ENCODE measurements at places on chromosomes 1 and 21.

DNA sequence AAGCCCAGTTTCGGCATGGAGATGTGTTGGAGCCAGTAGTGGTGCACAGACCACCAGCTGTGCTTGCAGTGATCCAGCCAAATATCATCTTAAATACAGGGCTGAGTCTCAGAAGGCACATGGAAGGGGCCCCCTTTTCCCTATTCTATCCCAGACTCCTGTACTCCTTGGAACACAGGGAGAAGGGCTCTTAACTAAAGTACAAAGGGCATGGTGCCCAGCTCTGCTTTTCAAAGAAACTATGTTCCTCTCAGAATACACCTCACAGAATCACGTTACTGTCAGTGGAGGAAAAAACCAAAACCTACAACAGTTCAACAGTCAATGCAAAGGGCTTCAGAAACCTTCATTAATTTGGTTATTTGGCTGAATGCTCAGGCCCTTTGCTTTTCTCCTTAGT lies 180.6 kb upstream of the C1orf105 start:
- no peak for DNase-seq

DNA sequence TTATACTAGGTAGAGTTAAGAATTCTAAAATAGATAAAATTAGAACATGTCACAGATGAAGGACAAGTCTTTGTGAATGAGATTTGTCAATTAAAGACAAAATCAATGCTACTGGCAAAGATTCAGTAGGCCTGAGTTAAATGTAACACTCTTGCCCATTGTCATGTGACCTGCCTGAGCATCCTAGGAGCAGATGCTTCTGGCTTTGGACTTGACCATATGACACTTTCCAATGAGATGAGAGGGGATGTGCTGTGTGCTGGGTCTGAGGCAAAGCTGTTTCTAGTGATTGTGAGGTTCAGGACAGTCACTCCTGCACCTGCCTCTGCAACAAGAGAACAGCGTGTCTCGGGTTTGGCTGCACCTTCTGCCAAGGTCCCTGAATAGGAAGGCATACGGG lies 144.9 kb downstream of the HIVEP3 start:
- no peak for DNase-seq

GRCh38 chr1:229557200-229557850 lies 1.2 kb downstream of the ABCB10 start:
- DNase-seq, result no peak

DNA sequence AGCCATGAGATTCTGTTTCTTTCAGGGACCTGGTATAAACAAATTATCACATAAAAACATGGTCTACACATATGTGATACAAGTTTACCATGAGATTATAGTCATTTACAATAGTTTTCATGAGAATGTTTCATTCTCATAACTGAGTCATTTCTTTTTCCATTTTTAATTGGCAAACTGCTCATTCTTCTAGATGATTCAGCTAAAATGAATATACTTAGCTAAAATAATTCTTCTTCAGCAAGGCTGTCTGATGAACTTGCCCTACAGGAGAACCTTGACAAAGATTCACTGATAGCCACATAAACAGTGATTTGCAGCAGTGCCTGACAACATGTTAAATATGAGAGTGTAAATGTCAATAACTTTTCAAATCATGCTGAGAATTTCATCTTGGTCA lies 253.2 kb downstream of the FMN2 start:
- no peak for DNase-seq

DNA sequence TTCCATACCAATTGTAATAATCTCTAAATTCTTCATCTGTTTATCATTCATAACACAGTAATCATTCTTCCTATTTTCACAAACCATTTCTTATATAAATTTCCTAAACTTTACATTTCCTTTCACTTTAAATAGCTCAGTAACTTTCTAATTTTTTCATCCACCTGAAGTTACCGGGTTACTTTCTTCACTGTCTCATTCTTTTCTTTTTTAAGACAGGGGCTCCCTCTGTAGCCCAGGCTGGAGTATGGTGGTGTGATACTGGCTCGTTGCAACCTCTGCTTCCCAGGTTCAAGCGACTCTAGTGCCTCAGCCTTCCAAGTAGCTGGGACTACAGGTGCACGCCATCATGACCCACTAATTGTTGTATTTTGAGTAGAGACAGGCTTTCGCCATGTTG lies 41.3 kb downstream of the RERE start:
- no peak for DNase-seq

DNA sequence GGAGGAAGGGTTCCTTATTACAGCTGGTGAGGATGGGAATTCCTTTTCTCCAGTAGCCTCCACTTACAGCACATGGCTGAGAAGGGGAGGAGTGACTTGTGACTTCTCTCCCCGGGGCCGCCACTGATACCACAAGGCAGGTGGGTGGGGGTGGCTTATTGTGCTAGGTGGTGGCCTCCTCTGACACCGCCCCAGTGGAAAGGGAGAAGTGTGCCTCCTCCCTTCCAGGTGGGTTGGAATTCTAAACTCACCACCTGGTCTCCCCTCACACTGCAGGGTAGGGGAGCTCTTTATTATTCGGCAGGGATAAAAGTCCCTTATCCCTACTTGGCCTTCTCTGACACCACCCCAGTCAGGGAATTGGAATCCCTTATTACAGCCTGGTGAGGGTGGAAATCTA lies 89.5 kb downstream of the CCDC30 start:
- DNase-seq, result no peak

DNA sequence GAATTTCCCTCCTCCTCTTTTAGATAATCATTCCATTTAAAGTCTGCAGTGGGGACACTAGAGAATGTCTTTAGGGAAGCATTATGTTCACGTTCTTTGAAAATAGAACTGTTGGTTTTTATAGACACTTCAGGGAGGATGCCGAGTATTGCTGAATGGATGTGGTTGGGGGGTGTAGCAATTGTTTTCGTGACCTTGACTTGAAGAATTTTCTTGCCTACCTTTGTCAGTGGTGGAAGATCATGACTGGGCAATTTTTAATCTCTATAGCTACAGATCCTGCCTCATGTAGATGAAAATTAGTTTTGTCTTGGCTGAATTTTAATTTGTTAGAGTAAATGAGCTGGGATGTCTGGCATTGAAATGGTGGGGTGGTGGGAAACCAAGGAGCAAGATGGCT lies 3.8 kb downstream of the SMG7 start:
- no peak for DNase-seq

DNA sequence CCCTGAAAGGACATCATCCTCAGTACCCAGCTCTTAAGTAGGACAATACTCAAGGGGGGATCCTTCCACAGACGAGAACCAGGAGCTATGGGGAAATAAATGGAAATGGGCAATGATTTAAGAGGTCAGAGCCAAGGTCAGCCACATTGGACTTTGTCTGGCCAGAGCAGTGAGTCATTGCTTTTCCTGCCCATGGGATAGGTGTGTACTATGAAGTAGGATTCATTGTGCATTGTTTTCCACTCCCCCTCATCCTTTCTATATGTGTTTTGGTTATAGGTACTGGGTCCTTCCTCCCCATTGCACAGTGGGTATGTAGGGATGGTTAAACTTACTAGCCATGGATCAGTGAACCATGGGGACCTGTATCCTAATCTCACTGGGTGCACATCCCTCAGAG lies 328.9 kb upstream of the USP25 start:
- DNase-seq, result no peak

- DNase-seq, result no peak
These were observed 673 bp downstream of the PIK3C2B start for GRCh38 chr1:204493984-204494280.

- no peak for DNase-seq
These were observed 15.1 kb downstream of the SIPA1L2 start for GRCh38 chr1:232614811-232615210.

GRCh38 chr1:12450090-12450755 lies 167.8 kb downstream of the DHRS3 start:
- DNase-seq, result no peak

DNA sequence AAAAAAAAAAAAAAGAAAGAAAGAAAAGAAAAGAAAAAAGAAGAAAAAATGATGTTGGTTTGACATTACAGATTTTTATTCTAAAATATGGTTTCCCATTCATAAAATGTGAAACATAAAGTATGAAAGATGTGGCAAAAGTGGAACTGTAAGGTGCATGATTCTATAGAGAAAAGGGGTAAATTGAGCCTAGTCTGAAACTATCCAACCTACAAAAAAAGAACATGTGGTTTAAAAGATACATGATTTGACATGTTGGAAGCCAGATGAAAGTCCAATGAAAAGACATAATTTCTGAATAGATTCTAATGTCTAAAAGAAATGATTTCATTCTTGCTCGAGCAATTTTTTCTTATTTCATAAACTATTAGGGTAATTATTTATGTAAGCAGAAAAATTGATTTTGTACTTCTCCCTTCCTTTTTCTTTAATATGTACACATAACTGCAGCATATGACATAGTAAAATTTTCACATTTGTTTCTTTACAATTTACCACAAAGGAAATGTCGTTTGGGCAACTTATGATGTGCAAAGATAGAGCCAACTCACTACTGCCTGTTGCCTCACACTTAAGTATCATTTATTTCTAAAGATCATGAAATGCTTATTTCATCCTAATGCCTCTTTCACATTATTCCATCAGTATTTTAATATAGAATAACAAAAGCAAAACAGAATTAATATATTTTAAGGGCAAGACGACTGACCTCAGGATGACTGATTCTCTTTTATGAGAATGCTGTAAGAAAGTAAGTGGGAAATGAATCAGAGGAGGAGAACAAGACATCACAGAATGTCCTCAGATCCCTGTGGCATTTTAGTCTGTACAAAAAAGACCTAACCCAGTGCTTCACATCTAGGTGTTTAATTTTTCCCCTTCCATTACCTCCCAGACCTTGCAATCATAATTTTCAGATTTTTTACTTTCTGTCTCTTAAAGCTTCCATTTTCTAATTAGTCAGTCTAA lies 165.8 kb upstream of the HMCN1 start:
- no peak for DNase-seq

GRCh38 chr1:157353546-157353945 lies 198.8 kb downstream of the FCRL5 start:
- no peak for DNase-seq

- DNase-seq, result no peak
These were observed 9.3 kb downstream of the KCNA10 start for GRCh38 chr1:110509655-110510054.

DNA sequence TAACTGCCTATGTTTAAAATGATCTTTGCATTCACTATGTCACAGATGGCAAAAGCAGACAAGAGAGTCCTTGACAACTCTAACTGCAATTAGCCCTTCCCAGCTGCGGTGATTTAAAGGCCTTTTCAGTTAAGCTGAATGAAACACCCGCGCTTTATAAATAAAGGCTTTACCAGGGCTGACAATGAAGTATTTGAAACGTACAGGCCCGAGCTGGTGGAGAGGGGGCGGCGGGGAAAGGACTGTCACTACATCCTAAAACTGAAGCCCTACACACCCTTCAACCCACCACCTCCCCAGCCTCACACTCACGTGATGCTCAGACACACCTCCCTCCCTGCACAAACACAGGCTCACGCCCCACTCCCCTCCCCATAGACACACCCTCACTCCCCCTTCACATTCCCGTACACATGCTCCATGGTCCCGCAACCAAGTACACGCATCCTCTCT lies 45.5 kb downstream of the GRIK3 start:
- DNase-seq, result no peak

DNA sequence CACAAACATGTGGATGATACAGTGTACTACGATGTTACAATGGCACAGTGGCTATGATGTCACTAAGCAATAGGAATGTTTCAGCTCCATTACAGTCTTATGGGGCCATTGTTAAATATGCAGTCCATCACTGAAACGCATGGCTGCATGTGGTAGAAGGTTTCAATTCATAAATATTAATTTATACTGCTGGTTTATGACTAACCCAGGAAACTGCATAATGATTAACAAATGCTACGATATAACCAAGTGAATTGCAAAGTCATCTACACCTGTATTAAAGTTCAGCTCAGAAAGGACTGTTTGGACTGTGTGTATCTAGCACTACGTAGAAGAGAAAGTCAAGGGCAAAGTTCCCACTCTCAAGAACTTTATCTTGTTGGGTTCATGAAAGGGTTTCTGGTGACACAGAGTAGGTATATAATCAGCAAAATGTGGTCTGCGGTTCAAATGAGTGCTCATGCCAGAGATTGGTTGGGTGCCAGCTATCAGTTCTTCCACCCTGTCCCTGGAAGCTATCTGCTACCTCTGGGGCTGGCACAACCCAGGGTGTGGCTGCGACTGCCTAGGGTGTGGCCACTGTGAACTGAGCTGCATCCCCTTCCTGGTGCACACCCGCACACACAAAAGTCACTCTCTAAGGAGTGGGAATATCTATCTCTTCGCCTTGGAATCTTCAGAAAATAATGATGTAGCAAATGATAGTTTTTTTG lies 14.8 kb downstream of the MGST3 start:
- DNase-seq, result no peak

DNA sequence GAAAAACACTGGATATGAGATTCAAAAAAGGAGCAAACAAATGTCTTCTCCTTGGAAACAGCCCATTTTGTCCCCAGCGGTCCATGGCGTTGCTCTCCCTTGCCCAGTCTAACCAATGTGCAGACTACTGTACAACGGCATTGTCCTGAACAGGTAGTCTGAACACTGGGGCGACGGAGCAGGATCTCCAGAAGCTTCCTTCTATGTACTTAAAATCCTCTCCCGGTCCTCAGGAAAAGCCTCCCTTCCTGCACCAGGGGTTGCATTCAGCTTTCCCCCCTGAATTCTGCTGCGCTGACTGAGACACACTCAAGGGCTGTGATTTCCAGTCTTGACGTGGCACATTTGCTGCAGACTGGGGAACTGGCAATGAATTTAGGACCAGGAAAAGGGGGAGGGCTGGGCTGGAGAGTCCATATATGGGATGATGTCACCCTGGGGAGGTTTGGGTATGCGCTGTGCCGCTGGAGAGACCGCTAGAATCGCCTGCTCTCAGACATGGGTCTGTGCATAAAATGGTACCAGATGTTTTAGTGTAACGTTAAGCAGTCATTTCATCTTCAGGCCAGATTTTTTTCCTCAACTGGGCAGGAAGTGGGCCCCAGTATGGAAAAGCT lies 275.9 kb upstream of the C1orf105 start:
- no peak for DNase-seq

GRCh38 chr1:3190256-3191041 lies 121.4 kb downstream of the PRDM16 start:
- DNase-seq, result no peak

DNA sequence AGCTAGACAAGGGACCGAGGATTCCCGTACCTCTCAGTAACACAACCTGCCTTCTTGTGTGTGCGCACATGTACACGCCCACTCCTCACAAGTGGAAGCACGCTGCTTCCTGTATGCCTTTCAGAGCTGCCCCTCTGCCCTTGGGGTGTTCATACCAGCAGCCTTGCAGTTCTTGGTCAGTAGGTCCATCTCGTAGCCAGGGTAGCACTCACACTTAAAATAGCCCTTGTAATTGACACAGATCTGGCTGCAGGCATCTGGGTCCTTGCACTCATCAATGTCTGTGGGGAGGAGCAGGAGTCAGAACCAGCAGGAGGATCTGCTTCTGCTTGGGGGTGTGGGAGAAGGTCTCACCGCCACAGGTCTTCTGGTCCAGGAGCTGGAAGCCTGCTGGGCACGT lies 32.6 kb upstream of the MAGOH start:
- DNase-seq, result no peak

DNA sequence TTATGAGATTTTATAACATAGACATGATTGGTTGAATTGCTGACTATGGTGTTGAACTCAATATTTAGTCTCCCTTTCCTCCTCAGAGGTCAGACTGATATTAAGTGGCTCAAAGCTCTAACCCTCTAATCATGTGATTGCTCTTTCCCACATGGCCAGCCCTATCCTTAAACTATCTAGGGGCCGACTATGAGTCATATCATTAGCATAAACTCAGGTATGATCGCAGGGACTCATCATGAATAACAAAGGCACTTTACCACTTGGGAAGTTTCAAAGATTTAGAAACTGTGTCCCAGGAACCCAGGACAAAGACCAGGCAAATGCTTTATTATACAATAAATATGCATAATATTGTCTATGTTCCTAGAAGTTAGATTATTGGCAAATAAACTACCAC lies 894.6 kb upstream of the NEGR1 start:
- no peak for DNase-seq
